ENCODE measurements at places on chromosomes 5 and 9.

DNA sequence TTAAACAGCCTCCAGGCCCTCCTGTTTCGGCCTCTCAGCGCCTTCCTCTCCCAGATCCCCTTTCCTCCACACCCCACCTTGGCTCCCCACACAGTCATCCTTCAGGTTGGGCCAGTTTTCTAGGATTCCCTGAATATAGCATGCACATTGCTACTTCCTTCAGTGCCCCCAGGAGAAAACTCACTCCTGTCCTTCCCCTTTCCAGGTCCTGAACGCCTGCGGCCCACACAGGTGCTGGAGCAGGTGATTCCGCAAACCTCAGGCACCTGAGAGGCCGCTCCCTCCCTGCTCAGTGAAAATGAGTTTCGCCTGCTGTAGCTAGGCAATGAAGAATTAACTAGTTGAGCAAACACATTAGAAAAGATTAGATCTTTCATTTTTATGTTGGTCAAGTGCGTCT lies 185.0 kb downstream of the MED10 start:
- DNase-seq: no peak

DNA sequence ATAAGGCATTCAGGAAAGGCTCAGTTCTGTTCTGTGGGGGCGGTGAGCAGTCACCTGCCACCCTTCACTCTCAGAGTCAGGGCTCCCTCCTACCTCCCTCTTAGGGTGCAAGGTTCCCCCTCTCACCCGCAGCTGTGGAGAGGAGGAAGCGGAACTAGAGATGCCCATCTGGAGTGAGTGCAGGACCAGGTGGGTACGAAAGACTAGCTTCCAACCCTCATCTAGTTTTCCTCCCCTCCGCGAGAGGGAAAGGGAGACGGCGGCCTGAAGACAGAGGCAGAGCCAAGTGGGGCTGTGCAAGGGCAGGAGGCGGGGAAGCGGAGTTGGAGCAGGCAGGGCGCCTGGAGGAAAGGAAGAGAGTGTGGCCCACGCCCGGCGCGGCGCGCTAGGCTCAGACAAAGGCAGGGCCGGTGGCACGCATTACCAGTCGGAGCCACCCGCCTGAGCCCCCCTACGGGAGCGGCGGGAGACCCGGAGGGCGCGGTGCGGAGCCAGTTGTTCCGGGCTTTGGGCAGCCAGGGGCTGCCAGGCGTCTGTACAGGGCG lies 7.3 kb downstream of the PRR7 start:
- DNase-seq: peak; percentile 61

- DNase-seq: no peak
Measured at GRCh38 chr5:82905986-82906385, 171.2 kb downstream of the TMEM167A start.

DNA sequence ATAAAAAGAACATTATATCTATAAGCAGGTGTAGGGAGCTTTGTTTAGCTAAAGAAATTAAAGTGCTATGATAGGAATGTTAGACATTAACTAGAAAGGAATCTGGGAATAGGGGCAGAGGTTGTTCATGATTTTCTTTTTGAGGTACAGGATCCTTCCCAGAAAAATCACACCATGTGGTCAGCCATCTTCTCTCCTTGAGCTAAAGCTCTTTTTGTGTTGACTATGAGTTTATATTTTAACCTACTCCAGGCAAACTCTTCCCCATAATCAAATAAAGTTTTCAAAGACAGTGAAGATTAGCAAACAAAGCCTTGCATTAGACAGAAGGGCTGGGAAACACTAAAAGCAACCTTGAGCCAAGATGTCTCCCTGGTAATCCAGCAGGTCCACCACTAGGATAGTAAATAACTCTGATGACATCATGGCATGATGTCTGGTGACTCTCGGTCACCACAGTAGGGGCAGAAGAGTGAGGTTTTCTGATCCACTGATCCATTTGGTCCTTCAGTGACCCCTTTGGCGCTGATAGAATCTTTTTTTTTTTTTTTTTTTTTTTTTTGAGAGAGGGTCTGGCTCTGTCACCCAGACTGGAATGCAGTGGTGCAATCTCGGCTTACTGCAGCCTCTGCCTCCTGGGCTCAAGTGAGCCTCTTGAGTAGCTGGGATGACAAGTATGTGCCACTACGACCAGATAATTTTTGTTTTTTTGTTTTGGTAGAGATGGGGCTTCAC lies 30.6 kb upstream of the IL6ST start:
- peak; percentile 41 for DNase-seq

DNA sequence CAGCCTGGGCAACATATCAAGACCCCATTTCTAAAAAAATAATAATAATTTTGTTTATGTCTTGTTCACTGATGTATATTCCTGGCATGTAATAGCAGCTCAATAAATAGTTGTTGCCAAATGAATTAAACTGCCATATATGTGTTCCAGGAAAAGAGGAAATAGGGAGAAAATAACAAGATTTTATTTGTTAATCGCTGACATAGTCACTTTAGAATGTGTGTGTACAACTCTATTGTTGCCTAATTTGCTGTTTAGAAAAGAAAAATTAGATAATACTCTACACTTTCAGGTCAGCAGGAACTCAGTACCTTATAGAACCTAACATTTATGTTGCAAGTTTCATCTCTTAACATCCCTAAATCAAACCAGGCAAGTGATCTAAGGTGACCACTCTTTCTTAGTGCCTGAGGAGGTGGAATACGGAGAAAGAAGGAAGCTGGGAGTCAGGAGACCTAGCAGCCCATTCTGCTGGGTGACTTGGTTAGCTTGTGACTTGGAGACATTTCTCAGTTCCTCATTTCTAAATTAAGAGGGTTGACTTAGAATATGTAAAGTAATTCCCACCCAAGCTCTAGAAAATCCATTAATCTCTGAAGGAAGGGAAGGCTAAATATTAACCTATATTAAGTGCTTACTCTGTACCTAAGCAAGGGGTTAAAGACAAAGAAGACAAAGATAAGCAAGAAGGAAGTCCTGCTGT lies 110.3 kb upstream of the IQGAP2 start:
- DNase-seq: no peak
